Occipital lobe (tissue), 3 donors: ENCODE measurements at places on chromosomes 12 and 14. TPM values are rescaled to one million over a fixed set of nuclear protein-coding genes. Genes with fewer than 3 reads are reported as not detected.

DNA sequence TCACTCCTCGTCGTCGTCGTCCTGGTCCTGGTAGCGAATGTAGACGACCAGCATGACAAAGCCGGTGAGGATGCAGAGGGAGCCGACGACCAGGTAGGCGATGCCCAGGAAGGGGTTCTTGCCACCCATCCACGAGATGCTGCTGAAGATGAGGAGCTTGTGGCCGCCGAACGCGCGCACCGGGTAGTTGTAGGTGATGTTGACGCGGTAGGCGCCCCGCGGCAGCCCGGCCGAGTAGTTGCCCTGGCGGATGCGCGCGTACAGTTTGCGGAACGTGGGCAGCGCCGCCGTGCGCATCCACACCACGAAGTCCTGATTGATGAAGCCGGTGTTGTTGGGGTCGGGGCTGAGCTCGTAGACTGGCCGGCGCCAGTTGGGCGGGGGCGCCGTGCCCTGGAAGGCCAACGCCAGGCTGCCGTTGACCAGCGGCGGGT lies 1.0 kb downstream of the TMEM30B start:
- no peak for DNase-seq

GRCh38 chr12:121495746-121496145 lies 85.1 kb downstream of the KDM2B start:
- DNase-seq, result no peak

DNA sequence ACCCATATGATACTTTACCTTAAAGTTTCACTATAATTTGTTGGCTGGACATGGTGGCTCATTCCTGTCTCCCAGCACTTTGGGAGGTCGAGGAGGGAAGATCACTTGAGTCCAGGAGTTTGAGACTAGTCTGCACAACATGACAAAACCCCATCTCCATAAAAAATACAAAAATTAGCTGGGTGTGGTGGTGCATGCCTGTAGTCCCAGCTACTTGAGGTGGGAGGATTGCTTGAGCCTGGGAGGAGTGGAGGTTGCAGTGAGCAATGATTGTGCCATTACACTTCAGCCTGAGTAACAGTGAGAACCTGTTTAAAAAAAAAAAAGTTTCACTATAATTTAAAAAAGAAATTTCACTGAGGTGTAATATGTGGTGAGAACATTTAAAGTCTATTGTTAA lies 21.2 kb downstream of the DERA start:
- DNase-seq, result no peak

- no peak for DNase-seq
These were observed 145.8 kb downstream of the DICER1 start for GRCh38 chr14:95011445-95012006.

- DNase-seq, result no peak
These were observed 317.4 kb upstream of the DDHD1 start for GRCh38 chr14:53470351-53471043.

GRCh38 chr14:73267474-73267873 lies 30.2 kb downstream of the PAPLN start:
- DNase-seq, result no peak

- no peak for DNase-seq
These were observed 296.2 kb upstream of the PPFIA2 start for GRCh38 chr12:82055391-82055790.

GRCh38 chr12:57736741-57737466 lies 1.6 kb downstream of the AGAP2 start:
- no peak for DNase-seq

DNA sequence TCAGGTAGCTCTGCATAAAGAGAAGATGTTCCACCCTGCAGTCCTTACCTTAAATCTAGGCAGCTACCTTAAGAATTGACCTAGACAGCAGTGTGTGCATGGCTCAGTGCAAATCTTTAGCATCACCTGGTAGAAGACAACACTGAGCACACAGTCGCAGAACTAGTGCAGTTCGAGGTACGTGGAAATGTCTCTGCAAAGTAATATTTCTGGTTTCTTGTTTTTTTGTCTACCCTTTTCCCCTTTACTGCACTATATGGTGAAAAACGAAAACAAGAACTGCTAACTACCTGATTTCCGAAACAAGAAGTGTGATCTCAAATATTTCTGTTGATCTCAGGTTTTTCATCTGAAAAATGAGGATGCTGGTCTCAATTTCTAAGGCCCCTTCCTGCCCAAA lies 82.5 kb downstream of the ETV6 start:
- no peak for DNase-seq

DNA sequence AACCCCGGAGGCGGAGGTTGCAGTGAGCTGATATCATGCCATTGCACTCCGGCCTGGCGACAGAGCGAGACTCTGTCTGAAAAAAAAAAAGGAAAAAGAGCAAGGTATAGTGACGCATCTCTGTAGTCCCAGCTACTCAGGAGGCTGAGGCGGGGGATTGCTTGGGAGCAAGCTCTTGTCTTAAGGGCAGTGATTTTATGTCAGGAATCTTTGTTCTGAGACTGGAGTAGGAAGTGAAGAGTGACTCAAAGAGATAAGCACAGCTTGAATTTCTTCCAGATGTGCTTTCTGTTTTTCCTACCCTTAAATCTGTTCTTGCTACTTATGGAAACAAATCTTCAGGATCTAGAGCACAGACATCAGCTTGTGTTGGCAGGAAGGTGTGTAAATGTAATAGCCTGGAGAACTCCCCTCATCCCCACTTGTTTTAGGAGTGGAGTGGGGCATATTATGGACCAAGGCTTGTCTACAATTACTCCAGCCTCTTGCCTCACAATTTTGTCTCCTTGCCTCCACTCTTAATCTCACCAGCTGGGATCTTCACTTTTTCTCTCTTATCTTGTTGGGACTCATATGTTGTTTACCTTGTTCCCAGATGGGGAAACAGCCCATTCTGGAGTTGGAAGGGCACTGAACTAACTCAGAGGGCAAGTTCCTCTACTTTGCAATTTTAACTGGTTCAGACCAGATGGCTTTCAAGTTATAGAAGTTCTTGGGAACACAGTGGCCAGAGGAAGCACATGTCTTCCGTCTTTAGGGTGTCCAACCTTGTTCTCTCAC lies 7.5 kb downstream of the TMED2 start:
- DNase-seq, result no peak

- no peak for DNase-seq
These were observed 46.3 kb upstream of the TMPO start for GRCh38 chr12:98469109-98469508.

GRCh38 chr12:99170037-99170436 lies 477.5 kb upstream of the GARIN6 start:
- no peak for DNase-seq

DNA sequence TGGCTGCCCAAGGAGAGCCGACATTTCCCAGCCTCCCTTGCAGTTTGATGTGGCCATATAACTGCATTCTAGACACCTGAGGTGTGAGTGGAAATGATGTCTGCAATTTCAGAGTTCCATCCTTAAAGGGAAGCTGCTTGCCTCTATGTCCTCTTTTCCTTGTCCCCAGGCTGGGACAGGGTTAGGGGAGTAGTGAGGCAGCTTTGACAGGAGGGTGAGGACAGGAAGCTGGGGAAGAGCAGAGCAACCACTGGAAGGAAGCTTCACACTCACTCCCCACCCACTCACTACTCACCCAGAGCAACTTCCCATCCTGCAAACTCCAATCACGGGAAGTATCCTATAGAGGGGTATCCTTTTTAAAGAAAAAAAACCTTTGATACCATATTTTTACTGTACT lies 28.9 kb upstream of the LTA4H start:
- DNase-seq, result no peak

- DNase-seq, result no peak
These were observed 19.0 kb downstream of the SLC7A7 start for GRCh38 chr14:22796087-22796707.

DNA sequence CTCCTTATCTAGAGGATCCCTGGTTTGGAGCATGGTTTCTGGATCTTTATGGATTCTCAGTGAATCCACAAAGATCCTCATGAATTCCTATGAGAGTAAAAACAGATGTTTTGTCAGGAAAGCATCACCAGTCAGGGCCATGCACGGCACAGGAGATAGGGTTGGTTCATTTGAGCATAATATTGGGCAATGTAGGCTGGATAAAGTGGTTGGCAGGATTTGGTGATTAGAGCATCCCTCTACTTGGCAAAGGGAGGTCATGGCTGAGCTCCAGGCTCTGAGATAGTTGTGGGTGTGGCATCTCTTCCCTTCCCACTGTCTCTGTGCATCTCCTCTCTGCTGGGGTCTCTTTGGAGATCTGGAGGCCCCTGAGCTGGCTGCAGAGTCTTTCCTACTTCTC lies 149.8 kb downstream of the DACT1 start:
- DNase-seq, result no peak

DNA sequence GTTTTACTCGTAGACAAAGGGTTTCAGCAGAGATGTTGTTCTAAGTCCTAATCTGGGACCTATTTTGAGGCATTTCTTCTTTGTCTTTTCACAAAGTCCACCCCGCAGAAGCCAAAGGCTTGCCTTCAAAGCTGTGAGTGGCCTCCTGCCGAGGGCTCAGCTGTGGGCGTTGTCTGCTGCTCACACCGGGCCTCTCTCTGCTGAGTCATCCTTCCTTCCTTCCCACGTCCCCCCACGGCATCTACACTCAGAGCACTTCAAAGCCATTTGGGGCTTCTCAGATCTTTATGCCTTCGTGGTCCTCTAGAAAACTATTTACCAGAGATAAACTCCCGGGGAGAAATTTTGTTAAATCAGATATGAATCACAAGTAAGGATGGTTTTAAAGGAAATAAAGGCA lies 115.9 kb upstream of the TMPO start:
- DNase-seq, result peak; percentile 53

GRCh38 chr14:104586832-104587620 lies 7.5 kb downstream of the C14orf180 start:
- DNase-seq, result no peak

DNA sequence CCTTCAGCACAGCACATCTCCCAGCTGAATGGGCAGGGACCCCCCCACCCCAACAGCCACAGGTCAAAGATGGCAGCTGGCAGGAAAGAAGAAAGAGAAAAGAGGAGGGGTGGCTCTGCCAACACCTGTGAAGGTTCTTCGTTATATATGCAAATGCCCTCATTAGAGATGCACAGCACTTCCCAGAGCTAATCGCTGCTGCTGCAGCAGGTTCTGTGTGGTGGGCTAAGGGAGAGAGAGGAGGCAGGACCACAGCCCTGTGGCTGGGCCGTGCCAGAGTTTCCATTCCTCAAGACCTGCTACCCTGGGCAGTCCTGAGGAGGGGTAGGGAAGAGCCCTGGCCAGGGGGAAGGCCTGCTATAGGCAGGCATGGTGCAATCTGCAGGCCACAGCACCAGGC lies 28.7 kb downstream of the SMUG1 start:
- no peak for DNase-seq

- no peak for DNase-seq
These were observed 19.7 kb upstream of the BEGAIN start for GRCh38 chr14:100606687-100607610.

DNA sequence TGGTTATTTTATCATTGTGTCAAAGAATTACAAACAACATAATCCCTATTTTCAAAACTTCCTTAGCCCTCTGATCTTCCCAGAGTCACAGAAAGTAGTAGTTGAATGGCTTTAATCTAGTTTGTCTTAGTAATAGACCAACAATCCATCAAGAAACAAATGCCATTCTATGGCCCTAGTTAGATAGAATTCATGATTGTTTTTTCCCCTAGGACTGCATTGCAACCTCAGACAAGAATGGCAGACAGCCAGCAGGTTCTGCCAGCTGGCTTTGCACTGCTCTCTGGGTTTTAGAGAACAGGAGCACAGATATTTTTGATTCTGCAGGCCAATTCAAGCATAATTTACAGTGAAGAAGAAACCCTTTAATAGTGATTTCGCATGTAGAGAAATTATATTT lies 33.8 kb downstream of the SYT1 start:
- DNase-seq, result peak; percentile 50

DNA sequence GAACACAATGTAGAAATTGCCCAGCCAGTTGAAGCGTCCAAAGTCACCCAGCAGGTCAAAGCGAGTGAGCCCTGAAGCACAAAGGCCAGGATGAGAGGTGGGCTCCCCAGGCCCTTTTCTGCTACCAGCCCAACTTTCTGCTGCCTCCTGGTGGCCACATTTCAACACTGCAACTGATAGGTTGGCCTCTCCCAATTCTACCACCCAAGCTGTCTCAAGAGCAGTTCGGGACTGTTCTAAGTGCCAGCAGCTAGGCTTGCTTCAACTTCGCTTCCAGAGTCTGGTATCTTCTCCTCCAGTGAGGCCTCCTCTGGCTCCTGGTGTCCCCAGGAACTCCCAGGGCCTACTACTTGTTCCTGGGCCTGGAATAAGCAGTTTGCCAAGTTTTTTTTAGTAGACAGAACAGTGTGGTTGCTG lies 3.4 kb upstream of the DHH start:
- no peak for DNase-seq

- no peak for DNase-seq
These were observed 536.8 kb downstream of the MED13L start for GRCh38 chr12:115740586-115741155.

DNA sequence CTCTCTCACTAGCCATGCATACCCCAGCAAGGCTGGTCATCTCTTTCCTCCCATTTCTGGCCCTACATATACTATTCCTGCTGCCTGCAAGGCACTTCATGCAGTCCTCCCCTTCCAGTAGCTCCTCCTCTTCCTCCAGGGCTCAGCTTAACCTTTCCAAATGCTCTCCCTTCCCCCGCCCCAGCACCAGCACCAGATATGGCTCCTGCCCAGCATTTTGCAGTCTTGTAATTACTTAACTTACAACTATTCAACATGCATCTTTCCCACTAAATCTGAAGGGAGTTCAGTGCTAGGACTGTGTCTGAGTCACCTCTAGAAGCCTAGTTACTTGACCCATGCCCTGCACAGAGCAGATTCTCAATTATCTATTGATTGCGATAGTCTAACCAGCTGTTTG lies 1.8 kb upstream of the FBXO21 start:
- no peak for DNase-seq

The HCAR1 gene
- 0.78 TPM for total RNA-seq

The AHNAK2 gene
- total RNA-seq, result 20.6 TPM

The SYNDIG1L gene
- 1.1 TPM for total RNA-seq

The PGF gene
- 2.0 TPM for total RNA-seq

The SLIRP gene
- total RNA-seq, result 59.6 TPM

The METAP2 gene
- total RNA-seq, result 58.8 TPM

The CCDC38 gene
- 0.16 TPM for total RNA-seq

The RNASE3 gene
- total RNA-seq, result not detected

The MYF5 gene
- total RNA-seq, result not detected
